ENCODE measurements at places on chromosomes 2 and 18.

GRCh38 chr2:85053802-85054201 is 79.4 kb upstream of the TCF7L1 start:
- DNase-seq, result no peak

DNA sequence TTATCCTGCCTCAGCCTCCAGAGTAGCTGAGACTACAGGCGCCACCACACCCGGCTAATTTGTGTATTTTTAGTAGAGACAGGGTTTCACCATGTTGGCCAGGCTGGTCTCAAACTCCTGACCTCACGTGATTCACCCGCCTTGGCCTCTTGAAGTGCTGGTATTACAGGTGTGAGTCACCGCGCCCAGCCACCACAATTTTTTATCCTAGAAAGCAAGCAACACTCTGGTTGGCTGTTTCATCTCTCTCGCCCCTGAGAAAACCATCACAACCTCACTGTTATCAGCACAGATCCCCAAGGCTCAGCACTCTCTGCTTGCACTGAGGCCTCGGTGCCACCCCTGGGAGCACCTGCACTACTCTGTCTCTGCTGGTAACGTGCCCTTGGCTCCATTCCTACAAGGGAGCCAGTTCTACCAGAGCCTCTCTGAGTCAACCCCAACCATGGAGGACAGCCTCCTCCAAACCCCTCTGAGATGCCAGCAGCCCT is 134.8 kb upstream of the AGAP1 start:
- DNase-seq, result no peak

DNA sequence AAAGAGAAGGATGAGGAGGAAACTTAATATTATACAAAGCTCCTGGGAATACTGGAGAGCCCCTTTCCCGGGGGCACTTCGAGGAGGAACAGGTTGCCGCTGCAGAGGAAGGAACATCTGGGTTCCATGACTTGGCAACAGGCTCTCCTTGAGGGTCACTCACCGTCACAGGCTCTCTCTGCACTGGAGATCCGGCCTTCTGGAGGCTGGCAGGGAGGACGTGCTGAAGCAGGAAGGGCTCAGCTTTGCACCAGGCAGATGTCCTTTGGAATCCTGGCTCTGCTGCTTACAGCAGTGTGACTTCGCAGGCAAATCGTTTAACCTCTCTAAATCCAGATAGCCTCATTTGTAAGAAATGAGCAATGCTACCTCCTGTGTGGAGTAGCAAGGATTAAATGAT is 2.9 kb upstream of the DPYSL5 start:
- DNase-seq, result no peak

DNA sequence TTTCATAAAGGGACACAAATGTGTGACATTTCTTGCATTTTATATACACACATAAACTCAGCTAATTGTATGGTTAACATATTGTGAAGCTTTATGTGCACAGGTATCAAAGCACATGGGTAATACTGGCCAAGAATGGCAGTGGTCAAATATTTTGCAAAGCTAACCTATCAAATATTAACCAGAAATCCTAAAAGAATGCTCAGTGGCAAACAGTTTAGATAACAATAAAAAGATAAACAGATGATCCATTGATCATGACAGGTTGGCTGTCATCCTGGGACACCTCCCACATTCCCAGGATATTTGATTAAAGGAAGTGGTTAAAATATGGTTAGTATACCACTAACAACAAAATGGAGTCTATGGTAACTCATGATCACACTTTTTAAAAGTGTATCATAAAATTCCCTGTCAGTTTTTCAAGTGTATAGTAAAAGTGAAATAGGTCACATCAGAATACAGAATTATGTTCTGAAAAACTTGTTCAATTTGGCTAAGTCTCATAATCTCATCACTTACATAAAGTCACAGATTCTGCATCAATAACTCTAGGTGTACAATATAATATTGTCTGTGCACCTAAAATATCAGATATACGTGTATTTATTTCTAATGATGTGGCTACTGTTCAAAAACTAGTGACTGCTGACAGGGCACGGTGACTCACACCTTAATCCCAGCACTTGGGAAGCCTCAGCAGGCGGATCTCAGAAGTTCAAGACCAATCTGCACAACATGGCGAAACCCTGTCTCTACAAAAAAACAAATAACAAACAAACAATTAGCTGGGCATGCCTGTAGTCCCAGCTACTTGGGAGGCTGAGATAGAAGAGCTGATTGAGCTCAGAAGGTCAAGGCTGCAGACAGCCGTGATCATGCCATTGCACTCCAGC is 48.9 kb downstream of the CDH2 start:
- no peak for DNase-seq

DNA sequence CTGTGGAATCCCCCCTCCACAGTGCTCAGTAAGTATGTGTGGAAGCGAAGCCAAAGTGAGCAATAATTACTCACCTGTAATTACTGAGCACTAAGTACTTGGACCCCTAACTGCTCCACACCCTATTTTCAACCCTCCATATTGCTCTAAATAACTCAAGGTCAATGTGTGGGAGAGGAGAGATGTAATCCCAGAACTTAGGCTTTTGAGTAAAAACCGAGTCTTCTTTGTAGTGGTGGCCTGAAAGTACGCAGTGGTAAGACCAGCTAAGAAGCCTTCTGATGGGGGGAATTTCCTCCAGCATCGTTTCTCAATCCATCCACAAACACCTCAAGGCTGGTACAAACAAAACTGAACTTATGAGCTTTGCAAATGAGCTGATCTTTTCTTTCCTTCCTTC is 551.6 kb downstream of the ZEB2 start:
- no peak for DNase-seq

DNA sequence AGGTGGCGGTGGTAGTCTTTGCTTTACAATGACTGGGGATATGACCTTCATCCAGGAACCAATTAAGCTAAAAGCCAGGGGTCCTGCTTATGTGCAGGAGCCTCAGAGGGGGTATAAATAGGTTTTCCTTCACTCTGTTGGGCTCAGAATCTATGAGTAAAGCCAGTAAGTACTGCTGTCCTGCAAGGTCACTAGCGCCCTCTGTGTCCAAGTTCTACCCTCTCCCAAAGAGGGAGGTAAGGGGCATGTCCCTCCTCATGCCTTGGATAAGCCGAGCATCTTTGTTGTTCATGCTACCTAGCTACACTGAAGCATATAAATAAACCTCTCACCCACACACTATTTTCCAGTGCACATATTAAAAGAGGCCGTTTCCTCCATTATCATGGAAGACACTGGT is 79.4 kb downstream of the SPRED2 start:
- DNase-seq, result no peak

GRCh38 chr2:127413200-127413599 is 5.0 kb upstream of the PROC start:
- no peak for DNase-seq

DNA sequence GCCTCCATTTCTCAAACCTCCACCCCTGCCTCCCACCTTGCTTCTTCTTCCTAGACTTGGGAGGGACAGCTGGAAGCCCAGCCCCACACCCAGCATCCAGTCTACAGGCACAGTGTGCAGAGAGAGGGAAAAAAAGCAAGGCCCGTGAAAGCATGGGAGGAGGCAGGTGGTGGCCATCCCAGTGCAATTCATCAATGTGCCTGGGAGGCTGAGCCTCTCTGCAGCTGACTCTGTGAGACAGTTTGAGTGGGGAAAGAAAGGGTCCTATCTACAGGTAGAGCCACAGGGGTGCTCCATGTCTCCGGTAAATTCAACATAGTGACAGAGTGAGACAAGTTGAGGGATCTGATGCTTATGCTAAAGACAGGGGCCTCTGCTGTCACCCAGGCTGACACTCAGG is 340.6 kb downstream of the DYSF start:
- DNase-seq, result no peak

GRCh38 chr18:62989195-62989594 is 273.9 kb downstream of the PHLPP1 start:
- DNase-seq, result no peak

- DNase-seq, result no peak
Measured at GRCh38 chr2:136986605-136987221, 221.4 kb downstream of the THSD7B start.

GRCh38 chr2:239171643-239172042 is 229.2 kb downstream of the HDAC4 start:
- no peak for DNase-seq

DNA sequence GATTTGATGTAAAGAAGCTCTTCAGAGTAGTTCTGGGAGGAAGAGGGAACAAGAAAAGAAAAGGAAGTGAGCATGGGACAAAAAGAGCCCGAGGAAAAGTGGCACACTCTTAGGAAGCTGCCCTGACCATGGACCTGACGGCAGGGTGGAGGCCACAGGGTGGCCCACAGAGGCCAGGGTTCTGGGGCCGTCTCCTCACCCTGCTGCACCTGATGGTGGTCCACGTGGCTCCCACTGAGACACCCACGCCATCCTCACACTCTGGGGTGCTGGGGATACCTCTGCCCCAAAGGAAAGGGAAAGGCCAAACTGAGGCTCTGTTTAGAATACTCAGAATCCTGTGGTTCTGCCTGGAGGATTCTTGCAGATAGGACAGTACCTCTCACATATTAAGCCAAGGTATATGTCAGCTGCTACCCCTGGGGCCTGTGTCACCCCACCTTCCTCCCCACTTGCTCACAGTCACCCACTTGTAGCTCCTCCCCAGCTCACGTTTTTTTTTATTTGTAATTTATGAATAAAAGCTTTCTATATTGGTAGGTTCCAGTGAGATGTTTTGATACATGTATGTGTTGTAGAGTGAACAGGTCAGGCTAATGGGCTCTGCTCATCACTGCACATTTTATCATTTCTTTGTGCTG is 171.1 kb downstream of the LDLRAD4 start:
- no peak for DNase-seq

DNA sequence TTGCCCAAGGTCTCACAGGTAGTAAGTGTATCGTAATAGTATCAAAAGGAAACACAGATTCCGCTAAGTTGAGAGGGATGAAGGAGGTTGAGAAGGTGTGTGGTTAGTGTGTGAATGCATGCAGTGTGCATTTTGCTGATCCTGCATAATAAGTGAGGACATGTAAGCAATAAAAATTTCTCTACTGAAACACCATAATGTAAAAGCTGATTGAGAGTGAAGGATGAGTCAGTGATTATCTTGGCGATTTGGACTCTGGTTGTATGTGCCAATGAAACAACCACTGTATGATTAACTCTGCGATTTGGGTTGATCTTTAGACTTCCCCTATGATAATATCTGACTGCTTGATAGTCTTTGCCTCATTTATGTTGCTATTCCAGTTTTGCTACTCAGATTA is 16.7 kb upstream of the ADGRF3 start:
- DNase-seq, result no peak

DNA sequence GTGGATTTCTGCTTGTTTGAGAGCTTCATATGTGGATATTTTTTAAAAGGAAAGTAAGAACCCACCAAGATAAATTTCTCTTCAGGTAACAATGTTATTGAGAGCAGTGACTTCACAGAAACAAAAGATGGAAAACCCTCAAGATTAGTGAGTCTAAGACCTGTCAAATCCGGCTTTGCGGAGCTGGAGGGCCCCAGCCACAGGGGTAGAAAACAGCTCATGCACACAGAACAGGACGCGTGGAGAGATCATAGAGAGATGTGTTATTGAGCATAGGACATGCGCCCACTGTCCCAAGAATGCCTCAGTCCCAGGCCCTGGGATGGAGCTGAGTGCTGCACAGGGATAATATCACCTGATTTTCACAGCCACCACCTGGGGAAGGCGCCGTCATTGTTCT is 21.3 kb downstream of the EDAR start:
- no peak for DNase-seq

GRCh38 chr2:43387092-43388062 is 161.0 kb upstream of the ZFP36L2 start:
- DNase-seq, result no peak

GRCh38 chr18:32086881-32087280 is 4.8 kb upstream of the RNF138 start:
- no peak for DNase-seq

GRCh38 chr2:16739778-16740581 is 74.3 kb upstream of the CYRIA start:
- DNase-seq, result no peak

- no peak for DNase-seq
Measured at GRCh38 chr2:107168141-107168540, 282.2 kb upstream of the ST6GAL2 start.

GRCh38 chr2:240933048-240933965 is 27.2 kb downstream of the CROCC2 start:
- no peak for DNase-seq

DNA sequence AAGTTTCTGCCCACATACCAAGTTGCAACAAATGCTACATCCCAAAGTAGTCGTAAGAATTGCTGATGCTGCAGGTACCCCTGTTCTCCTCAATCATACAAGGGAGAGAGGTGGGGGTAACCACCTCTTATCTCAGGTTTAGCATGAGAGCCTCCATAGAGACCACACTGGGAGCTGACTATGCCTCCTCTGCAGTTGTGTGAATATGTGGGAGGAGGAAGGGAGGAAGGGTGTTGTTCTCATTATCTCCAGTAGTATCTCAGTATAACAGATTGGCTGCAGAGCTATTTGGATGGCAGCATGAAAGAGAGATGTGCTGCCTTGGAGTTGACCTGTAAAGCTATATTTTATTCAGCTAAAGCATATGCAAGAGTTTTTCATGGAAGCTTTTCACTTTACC is 690.7 kb downstream of the KCNJ3 start:
- no peak for DNase-seq

- DNase-seq, result no peak
Measured at GRCh38 chr2:16655905-16656642, 9.6 kb downstream of the CYRIA start.

DNA sequence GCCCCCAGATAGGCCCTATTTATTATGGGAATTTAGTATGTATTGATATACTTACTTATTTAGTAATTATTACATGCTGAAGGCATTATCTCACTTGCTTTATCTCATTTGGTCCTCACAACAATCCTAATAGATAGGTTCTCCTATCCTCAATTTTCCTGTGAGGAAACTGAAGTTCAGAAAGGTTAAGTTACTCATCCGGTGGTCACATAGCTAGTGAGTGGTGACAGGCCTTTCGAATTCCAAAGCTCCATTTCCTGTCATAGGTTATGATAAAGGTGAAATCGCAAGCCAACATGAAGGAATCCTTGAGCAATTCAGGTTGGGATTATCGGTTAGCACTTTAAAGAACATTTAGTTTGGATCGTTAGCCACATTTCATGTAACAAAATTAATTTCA is 33.3 kb downstream of the NAB1 start:
- no peak for DNase-seq

All from stimulated activated CD8-positive, alpha-beta memory T cell treated with anti-CD3 and anti-CD28 coated beads, Interleukin-4, amount 100 ng/mL, for 4 hours (primary cell).